Kidney epithelial cell (primary cell): ENCODE measurements at places on chromosomes 2 and 18.

- DNase-seq, result no peak
Measured at GRCh38 chr2:133104871-133105270, 434.9 kb upstream of the LYPD1 start.

DNA sequence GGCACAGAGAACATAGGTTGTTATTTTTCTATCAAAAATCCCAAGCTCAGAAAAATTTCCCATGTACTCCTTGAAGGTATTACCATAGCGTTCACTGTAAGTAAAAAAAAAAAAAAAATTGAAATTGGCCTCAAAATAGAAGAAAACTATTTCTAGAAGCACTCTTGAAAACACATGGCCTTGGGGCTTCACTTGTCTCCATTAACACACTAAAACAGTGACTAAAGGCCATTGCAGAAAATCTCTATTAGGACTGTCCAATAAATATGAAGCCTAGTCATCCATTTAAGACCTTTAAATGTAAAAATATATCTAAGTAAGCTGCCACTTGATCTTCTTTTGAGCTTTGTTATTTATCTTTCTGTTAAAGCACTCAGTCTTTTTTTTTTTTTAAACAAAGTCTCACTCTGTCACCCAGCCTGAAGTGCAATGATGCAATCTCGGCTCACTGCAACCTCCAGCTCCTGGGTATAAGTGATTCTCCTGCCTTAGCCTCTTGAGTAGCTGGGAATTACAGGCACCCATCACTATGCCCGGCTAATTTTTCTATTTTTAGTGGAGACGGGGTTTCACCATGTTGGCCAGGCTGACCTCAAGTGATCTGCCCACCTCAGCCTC, 35.8 kb downstream of the CCDC68 start:
- no peak for DNase-seq

DNA sequence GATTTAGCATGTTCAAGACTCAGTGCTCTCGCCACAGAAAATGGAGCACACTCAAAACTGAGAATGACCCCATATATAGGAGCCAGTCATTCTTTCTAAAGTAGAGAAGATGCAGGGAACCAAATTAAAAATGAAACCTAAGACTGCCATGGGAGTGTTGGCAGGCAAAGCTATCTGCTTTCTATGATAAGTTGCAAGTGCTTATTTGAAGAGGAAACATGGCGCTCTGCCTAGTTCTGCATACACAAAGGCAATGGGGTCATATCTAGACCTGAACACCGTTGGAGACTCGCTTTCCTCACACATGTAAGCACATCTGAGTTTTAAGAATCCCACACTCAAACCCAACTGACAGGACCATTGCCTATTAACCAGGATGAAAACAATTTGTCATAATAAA, 292.5 kb downstream of the ALK start:
- DNase-seq, result no peak

GRCh38 chr18:23021623-23022022, 88.5 kb downstream of the RBBP8 start:
- DNase-seq, result no peak

DNA sequence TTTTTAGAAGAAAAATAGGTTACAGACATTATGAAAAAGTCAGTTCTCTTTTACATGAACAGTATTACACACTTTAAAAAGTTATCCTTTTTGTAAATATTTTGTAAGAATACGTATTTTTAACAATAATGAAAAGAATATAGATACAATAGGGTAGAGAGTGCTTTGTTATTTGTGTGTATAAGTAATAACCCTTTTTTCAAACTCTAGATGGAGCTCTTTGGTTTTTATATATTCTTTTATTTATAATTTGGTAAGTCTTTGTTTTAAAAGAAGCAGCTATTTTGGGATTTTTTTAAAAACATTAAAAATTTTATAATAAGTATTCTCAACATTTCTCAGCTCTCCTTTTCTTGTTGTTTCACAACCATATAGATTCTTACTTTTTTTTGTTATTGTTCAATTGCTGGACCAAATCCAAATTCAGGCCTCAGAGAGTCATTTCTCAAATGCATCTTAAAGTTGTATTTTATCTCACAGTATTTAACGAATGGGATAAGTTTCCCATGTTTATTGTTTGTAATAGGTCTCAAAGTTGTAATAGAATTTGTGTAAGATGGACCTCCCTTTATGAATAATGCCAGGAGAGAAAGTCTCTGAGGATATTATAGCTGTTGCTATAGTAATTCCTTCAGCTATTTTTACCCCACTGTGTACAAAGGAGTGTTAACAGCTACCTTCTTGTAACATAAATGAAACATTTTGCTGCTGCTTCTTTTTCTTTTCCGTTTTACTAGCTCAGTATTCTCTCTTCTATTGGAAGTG, 46.4 kb downstream of the ACYP2 start:
- DNase-seq, result no peak
